ENCODE measurements at places on chromosomes 6 and 20.

DNA sequence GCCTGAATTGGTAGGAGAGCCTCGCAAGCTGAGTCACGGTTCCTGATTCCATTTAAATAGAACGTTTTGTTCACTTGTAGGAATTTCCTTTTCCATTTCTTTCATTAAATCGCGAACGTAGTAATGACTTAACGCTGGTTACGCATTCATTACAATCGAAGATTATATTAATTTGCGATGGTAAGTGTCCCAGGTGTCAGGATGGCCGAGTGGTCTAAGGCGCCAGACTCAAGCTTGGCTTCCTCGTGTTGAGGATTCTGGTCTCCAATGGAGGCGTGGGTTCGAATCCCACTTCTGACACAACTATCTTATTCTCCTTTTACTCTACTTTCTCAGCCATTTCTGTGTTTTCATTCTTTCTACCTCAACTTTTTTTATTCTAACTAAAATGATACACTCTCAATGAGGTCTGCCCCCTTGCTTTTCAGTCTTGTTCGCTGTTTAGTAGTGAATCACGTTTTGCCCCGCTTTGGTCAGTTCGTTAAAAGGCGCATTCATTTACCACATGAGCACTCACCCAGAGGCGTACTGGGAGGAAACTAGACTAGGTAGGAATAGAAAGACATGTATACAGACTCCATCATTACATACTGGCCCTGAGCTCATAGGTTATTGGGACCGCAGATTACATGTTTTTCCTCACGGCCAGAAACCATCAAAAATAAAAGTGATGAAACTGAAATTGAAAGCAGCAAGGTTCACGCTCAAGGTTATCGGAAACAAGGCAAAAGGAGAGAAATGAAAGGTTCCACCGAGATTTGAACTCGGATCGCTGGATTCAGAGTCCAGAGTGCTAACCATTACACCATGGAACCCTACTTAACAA, 17.3 kb upstream of the TRIM27 start:
- peak; percentile 81 for DNase-seq

DNA sequence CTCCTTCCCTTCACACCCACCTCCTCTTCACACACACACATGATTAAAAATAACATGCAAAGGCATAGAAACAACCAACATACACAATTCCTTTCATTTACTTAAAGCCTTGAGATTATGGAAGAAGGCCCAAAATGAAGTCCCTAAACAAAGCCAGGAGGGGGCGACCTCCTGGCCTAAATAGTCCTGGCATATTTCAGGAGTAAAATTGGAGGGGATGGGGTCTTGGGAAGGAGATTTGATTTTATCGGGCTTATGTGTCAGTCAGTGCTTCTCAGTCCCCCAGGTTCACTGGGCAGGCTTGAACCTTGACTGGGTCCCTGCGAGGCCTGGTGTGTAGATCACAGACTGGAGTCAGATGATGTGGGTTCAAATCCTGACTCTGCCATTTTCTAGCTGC, 266.4 kb downstream of the SAMD5 start:
- DNase-seq: no peak

- DNase-seq: no peak
Measured at GRCh38 chr6:102216232-102216631, 822.7 kb downstream of the GRIK2 start.

DNA sequence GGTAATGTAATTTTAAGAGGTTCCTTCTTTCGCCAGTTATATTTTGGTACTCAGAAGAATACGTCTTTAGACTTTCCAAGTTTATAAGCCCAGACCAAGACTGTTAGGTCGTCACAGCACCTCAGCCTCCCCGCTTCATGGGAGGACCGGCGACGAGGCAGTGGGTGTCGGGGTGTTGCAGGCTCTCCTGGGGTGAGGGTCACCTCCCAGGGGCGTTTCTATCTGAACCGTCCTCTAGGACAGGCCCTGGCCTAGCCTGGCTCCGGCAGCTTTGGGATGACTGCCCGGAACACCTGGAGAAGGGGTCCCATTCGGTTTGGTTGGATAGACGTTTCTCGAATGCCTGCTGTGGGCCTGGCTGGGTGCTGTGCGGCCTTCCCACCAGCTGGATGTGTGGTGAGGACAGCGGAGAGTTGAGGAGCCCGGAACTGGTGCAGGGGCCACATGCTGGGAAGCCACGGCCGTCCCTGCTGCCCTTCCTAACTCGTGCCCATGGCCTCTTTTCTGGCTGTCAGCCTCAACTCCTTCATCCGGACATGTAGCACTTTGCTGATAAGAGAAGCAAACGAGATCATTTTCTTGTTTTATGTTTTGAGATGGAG, 1.1 kb downstream of the OSBPL2 start:
- no peak for DNase-seq

DNA sequence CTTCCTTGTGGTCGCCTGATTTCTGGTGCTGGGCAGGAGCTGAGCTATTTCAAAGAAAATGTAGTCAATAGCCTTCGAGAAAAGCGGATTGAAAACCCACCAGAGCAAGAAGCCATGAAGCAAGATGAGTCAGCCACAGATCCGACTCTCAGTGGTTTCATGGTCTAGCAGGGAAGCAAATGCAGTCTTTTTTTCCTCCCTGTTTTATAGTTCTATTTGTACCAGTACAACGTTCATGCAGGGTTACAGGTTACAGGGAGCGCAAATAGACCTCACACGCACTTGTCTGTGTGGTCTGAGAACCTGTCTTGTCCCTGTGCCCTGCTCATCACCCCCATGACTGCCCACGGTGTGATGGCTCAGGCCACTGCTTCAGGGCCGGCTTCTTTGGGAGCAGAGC, 309.8 kb upstream of the SUPT3H start:
- DNase-seq: no peak

GRCh38 chr6:95686895-95687294, 109.6 kb downstream of the MANEA start:
- DNase-seq: no peak

DNA sequence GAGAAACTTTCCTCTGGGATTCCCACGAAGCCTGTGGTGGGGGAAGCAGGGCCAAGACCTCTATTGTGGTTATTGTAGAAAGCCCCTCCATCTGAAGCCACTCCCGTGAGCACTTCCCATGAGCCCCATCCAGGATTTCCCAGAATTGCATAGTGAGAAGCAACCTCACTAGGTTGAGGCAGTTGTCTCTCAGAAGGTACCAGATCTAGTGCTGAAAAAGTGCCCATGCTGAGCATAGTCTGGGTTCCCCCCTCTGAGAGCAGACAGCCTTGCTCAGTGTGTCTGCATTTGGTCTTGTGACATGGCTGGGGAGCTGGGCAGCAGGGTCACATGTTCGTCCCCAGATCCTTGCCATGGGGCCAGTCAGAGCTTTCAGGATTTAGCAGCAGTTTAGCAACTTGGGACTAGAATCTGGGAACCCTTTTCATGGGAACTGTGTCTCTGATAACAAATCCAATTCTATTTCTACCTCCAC, 38.6 kb downstream of the SLC9A8 start:
- no peak for DNase-seq

GRCh38 chr6:4776493-4777393, 539 bp downstream of the CDYL start:
- DNase-seq: peak; percentile 49

DNA sequence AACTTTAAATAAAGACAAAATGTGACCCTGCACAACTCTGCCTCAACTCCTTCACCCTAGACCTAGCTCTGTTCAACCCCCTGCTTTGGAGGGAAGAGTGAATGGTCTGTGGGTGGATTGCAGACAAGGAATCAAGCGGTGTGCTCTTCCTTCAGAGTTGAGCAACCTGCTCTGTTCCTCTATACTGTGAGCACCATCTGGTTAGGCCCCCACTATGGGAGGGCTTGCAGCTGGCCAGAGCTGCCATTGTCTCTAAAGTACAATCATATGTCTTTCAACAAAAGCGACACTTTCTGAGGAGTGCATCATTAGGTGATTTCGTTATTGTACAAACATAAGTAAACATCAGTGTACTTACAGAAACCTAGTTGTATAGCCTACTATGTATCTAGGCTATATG, 406.1 kb upstream of the MARCKS start:
- DNase-seq: no peak

DNA sequence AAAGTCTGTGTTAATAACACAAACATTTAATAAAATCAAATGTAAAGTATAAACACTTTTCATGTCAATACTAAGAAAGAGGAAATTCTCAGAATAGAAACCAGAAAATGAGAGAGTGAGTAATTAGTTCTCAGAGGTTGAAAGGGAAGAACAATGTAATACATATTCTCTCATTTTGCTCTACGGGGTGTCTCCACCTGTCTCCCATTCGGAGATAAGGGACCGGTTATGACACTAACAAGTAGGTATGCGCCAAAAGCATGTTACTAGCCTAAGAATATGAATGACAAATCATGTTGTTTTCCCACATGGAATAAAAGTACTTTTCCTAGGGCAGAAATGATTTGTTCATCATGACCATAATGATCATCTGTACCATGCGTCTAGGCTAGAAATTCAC, 35.6 kb upstream of the PRELID3B start:
- no peak for DNase-seq

DNA sequence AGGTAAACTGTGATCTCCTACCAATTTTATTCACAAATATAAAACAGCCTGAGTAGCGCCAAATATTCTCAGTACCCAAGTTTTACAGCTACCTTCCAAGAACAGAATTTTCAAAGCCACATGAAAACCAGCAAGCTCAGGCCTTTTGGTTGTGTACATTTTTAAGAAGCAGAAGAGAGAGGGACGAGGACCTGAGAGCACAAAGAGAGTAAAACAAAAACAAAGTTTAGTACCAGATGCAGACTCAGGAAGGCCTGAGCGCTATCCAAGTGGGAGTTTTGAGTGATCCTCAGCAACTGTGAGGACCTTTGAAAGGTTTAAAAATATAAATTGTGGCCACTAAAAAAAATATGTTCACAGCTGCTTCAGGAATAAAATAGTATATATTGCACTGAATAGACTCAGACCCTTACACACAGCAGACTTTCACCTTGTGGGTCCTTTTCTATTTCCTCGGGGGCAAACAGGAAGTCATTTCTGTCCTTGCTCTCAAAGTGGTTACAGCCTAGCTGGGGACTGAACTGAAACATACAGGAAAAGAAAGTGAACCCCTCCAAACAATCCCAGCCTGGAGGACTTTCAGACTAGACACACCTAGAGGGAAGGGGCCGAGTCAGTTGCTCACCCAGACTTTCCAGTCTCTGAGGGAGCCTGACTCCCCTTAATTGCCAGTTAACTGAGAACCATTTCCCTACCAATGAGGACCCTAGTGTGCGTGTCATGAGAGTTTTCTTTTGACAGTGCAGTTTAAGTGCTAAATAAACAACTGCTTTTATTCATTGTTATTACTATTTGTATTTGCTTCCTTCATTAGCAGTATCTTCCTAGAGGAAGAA, 48.5 kb upstream of the NT5E start:
- no peak for DNase-seq

GRCh38 chr6:52577022-52577777, at the start of gene TRAM2:
Gene TRAM2 (minus strand): TSS chr6:52577060. CDS start chr6:52576915, 145 bp downstream.
- DNase-seq: peak; percentile 87

DNA sequence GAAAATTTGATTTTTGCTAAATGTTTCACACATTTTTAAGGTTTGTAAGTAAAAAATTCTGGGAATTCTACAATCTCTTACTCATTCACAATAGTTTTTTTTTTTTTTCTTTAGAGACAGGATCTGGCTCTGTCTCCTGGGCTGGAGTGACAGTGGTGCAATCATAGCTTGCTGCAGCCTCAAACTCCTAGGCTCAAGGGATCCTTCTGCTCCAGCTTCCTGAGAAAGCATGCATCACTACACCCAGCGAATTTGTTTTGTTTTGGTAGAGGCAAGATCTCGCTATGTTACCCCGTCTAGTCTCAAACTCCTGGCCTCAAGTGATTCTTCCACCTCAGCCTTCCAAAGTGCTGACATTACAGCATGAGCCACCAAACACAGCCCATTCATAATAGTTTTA, 232.8 kb downstream of the GJA1 start:
- no peak for DNase-seq

- DNase-seq: no peak
Measured at GRCh38 chr20:52081791-52082190, 109.8 kb downstream of the ZFP64 start.
